ENCODE measurements at places on chromosomes 13 and 19.

DNA sequence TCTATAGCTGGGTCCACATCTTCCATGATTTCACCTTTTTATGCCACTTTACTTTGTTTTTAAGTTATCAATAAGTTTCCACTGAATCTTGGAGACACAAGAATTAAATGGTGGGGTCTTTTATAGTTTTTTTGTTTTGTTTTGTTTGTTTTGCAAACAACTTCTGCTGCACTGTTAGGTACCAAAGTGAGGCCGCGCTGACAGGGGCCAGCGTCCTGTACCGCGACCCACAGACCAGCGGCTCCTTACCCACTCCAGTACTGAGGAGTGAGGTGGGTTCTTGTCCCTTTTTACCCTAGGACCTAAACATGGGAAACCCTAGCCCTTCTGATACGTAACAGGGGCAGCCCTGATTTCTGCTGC lies 75.8 kb upstream of the MCF2L start:
- no peak for DNase-seq

GRCh38 chr19:51120160-51120559 lies 4.5 kb upstream of the SIGLEC9 start:
- no peak for DNase-seq

DNA sequence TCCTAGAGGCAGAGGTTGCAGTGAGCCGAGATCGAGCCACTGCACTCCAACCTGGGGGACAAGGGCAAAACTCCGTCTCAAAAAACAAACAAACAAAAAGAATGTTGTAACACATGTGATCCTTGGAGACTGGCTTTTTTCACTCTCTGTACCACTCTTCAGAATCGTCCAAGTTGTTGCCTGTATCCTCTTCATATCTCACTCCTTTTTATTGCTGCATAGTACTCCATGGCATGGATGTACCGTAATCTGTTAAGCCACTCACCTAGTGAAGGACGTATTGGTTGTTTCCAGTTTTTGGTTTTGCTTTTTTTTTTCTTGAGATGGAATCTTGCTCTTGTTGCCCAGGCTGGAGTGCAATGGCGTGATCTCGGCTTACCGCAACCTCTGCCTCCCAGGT lies 7.0 kb upstream of the CD22 start:
- DNase-seq: no peak

GRCh38 chr19:50415661-50416033 lies 3.1 kb upstream of the SPIB start:
- no peak for DNase-seq

DNA sequence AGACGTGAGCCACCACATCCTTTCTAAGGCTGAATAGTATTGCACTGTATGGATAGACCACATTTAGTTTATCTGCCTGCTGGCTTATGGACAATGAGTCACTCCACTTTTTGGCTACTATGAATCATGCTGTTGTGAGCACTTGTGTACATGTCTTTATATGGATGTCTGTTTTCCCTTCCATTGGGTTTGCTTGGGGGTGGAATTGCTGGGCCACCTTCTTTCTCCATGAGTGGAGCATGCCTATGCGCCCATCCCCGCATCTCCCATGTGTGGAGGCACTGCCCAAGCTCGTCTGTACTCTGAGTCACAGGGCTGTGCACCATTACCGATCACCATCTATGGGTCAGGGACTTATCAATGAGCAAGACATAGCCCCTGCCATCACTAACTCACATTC lies 127.2 kb upstream of the GJB6 start:
- no peak for DNase-seq

GRCh38 chr19:35254341-35255297 lies 5.8 kb downstream of the LSR start:
- no peak for DNase-seq

DNA sequence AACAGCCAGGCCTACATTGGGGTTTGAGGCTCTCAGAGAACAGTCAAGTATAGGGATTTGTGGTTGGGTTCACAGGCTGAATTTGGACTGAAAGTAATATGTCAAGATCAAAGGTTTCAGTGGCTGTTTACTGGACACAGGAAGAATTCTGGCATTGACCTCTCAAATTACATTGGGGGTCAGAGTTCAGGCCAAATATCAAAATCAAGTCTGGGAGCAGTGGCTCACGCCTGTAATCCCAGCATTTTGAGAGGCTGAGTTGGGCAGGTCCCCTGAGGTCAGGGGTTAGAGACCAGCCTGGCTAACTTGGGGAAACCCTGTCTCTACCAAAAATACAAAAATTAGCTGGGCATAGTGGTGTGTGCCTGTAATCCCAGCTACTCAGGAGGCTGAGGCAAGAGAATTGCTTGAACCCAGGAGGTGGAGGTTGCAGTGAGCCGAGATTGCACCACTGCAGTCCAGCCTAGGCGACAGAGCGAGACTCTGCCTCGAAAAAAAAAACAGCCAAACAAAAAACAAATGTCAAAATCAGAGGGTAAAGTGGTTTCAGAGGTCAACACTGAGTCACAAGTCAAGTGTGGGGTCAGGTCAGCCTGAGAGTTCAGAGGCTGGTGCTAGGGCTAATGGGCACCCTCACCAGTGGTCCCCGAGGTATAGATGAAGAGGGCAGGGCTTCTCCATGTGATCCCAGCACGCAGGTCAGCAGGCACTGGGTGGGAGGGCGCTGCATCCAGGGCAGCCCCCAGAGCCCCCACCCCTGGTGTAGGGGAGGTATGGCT lies 1.5 kb downstream of the SLC27A5 start:
- no peak for DNase-seq

GRCh38 chr19:46993622-46994021 lies 26.0 kb upstream of the NPAS1 start:
- no peak for DNase-seq

DNA sequence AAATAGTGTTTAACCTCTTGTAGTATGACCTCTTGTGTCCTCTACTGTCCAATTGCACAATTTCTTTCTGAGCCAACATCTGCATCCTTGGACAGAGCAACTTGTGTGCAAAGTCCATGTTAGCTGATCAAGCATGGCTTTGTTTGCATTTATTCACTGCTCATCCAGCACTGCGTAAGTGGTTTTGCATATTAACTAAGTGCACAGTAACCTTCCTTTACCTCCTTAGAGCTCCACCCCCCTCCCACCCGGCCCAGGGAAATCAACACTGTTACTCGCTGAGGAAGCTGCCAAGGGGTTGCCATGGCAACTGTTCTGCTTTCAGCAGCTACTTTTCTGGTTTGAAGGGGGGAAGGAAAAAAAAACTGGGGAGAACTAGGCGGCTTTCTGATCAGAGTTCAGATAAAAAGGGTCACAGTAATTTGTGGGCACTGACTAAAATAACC lies 153.5 kb upstream of the KLF12 start:
- peak; percentile 68 for DNase-seq

DNA sequence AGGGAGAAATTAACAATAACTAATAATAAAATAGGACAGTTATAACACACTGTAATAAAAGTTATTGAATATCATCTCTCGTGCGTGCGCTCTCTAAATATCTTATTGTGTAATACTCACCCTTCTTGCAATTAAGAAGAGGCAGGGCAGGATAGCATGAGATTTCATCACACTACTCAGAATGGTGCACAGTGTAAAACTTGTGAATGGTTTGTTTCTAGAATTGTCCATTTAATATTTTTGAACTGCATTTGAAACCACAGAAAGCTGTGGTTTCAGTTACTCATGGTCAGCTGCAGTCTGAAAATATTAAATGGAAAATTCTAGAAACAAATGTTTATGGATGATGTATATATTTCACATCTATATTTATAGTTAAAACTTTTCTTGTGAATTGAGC lies 161.1 kb downstream of the DCT start:
- no peak for DNase-seq

DNA sequence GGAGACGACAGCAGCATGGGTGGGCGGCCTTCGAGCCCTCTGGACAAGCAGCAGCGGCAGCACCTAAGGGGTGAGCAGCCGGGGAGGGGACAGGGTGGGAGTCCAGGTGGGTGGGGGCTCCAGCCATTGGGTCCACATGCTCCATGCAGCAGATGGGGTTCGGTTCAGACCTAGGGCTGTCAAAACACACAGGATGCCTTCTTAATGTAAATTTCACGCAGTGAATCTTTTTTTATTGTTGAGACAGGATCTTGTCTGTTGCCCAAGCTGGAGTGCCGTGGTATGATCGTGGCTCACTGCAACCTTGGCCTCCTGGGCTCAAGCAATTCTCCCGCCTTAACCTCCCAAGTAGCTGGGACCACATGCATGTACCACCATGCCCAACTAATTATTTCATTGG lies 15.9 kb downstream of the PGLS start:
- no peak for DNase-seq

DNA sequence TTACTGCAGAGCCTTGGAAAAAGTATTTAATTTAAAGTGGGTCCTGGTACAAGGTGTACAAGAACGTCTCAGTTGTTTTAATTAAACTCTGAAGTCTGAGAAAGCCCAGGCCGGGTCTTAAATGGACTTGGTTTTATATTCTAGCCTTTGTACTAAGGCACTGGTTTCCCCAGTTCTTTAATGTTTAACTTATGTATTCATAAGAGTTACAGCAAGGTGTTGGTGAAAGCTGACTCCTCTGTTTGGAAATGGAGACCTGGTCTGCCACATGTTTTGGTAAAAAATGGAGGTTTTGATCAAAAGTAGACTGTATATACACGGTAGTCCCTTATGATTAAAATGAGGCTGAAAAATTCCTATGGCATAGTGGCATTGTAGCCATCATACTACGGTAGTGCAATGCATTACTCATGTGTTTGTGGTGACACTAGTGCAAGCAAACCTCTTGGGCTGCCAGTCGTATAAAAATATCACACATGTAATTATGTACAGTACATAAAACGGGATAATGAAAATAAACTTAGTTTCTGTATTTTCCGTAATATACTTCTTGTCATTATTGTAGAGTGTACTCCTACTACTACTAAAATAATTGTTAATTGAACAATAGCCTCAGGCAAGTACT lies 883.4 kb upstream of the SPRY2 start:
- DNase-seq: no peak

- no peak for DNase-seq
Measured at GRCh38 chr13:40313269-40314200, 352.9 kb downstream of the FOXO1 start.

All from activated T-cell treated with anti-CD3 and anti-CD28 coated beads for 24 hours (primary cell).